Activated CD8-positive, alpha-beta memory T cell treated with anti-CD3 and anti-CD28 coated beads for 24 hours (primary cell): ENCODE measurements at places on chromosomes 6 and 20.

DNA sequence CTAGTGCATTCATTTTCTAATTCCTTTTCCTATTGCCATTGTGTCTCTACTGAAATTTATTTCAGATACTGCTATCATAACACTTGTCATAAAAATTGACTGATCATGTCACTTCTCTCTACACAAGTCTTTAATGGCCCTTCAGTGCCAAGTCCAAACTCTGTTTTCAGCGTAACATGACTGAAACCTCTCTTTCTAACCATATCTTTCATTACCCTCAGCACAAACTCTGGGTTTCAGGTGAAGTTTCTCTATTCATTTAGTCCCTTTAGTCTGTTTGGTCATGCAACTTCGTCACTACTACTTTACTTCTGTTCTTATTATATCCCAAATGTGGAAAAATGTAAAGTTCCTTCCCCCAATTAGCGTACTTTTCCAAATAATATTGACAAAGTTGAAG lies 234.9 kb downstream of the OGFRL1 start:
- DNase-seq, result no peak

- DNase-seq, result no peak
Observed at GRCh38 chr20:37344506-37345338, 1.2 kb upstream of the SRC start.

GRCh38 chr20:59836767-59837166 lies 96.7 kb downstream of the SYCP2 start:
- DNase-seq, result no peak

DNA sequence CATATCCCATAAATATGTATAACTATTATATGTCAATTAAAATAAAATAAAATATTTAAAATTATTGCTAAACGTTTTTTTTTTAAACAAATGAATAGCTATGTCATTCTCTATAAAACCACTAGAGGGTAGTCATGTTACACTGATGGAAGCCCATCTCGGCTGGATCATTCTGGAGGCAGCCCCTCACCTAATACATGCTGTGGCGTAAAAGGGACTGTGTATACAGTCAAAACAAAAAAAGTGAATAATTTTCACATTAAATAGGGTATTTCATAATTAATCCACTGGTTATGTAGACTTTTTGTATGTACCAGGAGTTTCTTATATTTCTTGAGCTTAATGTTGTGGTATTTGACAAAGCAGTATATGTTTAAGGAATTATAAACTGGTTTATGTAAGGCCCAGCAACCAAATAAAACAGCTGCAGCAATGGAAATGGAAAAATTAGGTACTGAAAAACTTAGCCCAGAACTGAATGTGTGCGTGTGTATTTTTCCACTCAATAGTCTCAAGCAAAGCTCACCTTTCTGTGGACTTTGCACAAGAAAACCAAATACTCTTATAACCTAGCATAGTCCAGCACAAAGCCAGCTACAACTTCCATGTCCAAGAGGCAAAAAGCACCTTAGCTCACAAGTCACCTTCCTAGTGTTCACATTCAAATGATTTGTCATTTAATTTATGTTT lies 81.7 kb downstream of the COL9A1 start:
- DNase-seq, result no peak

DNA sequence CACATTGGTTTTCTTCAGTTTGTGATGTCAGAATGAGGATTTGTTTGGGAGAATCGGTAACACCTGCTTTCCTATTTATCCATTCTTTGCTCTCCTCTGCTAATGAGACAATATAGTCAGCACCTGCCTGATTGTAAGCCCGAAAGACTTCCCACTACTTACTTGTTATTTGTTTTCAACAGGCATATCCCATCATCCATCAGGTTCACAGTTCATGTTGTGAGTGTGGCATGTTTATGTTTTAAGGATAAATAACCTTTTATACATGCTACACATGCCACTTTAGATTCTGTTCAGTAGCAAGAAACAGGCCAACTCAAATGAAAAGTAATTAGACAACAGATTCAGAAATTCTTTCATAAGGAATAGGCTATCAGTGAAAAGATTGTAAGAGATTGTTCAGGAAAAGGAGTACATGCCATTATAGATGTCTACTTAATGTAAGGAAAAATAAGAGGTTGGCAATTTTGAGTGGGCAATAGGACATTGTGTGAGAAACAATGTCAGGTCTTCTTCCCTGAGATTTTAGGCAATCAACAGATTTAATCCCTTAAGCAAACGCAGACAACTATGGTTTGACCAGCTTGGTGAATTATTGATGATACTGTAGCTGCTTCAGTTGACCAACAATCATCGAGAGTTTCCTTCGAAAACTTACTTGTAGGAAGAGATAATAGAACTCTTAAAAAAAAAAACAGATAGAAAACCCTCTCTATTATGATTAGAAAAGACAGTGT lies 7.9 kb upstream of the GPRC6A start:
- no peak for DNase-seq

DNA sequence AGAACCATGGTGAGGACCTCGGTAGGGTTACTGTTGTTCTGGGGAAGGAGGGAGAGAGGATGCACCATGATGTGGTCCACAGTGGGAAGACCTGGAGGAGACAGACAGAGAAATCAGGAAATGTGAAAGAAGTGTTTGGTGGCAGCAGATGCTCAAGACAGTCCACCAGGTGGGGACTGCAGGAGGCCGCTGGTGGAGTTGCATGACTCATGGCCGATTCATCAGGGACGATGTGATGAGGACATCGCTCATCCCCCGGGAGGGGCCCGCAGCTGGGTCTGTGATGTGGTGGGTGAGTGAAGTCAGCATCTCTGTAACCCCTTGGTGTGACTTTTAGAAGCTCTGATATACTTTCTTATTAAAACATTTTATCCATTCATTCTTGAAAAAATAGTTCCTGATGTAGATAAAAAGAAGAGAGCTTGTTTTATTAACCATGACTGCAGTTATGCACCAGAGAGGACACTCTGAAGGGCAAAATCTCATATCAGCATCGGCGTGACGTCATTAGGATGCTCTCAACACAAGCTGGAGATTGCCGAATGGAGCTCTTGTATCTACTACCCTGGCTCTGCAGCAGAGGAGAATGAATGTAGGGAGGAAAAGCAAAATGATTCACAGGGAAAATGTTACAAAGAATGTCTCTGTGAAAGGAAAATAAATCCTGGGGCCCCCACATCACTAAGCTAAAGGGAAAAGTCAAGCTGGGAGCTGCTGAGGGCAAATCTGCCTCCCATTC lies 71.2 kb downstream of the RAMACL start:
- DNase-seq, result no peak

DNA sequence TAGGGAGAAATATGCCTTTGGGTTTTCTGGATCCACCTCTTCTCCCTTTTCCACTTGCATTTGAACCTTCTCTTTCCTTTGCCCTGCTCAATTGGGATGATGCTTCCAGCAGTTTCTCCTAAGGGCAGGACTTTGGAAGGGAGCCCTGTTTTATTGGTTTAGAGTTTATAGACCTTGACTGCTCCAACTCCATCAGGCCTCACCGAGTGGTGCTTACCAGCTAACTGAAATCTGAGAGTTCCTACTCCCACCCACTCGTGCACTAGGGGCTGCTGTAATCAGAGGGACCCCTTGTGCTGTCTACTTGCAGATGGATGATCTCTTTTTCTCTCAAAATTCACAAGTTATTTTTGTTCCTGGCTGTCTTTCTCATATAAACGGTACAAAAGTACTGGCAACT lies 121.3 kb upstream of the SLC22A16 start:
- no peak for DNase-seq
